ENCODE measurements at places on chromosomes 16 and 17.

DNA sequence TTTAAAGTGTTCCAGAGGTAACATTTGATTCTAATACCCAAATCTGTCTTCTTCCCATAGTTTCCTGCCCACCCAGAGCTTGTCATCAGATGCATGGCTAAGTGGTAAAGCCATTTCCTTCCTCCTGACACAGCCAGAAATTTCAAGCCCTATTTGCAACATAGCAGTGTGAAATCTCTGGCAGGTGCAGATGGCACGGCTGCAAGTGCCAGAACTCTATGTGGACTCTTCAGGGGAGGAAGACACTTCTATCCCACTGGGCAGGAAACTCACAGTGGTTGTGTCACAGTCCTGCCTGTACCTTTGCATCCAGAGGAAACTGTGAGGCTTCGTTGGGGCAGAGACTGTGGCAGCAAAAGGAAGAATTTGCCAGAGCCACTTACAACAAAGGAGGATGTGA is 13.2 kb downstream of the DYNLRB2 start:
- DNase-seq = no peak

DNA sequence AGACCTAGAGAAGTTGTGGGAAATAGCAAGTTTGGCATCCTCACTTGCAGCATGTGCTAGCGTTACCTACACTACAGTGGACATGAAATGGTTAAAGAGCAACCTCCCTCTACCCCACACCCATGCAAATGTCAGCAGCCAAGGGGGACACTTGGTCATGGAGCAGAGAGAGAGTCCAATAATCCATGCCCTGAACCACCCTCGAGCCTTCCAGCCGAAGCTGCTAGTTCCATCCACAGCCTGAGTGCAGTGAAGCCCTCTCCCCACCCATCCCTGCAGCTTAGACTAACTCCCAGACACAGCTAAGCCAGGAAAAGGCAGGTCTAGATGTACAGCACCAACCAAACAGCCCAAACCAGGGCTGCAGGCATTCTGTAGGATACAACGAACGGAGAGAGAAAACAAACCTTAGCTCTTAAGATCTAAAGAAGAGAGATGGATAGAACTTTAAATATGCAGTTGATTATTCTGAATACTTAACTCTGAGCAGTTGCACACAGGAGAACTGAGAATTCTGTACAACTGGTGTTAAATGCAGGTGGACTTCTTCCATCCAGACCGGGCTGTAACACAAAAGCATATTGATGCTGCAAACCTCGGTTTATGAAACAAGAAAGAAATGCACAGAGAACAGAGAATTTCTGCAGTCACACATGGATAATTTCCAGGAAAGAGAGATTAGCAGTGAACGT is 93.8 kb downstream of the SALL1 start:
- no peak for DNase-seq

DNA sequence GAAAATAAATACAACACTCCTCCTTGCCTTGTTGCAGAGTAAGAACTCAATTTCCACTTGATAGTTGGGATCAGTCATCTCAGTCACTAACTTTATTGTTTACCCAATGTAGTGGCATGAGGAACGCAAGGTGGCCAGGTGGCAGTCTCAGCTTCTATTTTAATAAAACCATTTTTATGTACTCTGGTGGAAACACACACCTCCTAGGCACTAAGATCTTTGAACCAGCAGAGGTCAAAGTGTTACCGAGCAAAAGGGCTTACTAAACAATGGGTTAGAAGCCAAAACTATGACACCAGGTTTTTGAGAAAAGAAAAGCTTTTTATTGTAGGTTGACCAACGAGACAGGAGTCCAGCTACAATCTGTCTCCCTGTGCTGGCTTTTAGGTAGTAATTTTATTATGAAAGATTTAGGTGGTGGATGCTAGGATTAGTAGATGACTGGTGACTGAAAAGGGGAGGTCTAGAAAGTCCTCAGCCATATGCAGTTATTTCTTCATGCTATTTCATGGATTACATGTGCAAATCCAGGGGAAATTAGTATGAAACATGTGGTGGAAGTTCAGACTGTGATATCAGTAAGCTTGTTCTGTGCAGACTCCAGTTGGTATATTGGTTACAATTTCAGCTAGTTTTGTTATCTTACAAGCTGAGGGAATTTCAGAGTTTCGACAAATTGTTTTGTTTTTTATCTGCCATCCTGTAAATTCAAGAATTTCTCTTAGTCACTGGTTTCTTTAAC is 122.3 kb downstream of the PCTP start:
- no peak for DNase-seq

GRCh38 chr16:75070012-75070841 is 46.4 kb downstream of the LDHD start:
- no peak for DNase-seq

- DNase-seq = no peak
Measured at GRCh38 chr17:42114118-42114517, 1.6 kb upstream of the DHX58 start.

DNA sequence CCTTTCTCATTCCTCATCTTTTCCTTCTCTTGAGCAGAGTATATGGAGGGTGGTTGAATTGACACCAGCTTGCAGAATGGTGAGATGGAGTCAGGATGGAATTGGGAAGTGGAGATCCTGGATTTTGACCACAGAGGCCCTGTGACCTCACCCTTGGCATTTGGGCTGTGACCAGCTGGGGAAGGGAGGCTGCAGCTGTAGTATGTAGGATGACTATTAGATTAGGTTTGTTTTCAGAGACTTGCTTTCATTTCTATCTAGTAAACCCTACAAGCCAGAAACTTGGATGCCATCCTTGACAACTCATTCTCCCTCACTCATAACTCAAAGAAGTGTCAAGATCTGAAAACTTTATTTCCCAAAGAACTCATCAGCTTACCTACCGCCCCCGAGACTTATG is 5.9 kb downstream of the GNGT2 start:
- no peak for DNase-seq

DNA sequence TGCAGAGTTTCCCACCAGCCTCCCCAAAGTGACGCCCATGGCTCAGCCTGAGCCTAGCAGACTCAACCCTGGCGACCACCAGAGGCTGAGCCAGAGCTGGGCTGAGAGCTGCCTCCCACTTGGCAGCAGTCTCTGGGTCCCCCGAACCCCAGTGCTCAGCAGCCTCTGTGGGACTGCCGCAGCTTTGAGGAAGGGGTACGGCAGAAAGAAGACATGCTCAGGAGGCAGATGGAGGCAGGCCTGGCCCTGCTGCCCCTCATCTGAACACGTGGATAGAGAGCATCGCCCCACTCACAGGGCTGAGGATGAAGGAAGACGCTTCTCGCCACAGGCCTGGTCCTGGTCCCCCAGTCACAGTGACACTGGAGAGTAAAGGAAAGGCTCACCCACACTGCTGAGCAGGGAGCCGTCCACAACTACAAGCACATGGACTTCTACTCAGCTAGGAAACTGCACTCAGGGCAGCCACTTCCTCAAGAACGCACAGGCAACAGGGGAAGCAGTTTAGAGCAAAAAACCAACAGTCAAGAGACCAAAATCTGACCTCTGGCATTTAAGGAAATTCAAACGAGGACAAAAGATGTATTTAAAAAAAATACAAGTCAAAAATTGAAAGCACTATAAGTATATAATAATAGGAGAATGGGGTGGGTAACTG is 45.2 kb upstream of the GSG1L start:
- DNase-seq = no peak

DNA sequence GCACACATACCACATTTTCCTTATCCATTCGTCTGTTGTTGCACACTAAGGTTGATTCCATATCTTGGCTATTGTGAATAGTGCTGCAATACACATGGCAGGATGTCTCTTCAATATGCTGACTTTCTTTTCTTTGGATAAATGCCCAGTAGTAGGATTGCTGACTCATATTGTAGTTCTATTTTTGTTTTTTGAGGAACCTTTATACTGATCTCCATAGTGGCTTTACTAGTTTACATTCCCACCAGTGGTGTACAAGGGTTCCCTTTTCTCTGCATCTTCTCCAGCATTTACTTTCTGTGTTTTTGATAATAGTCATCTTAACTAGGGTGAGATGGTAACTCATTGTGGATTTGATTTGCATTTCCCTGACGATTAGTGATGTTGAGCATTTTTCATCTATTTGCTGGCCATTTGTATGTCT is 118.1 kb downstream of the STXBP4 start:
- no peak for DNase-seq
